ENCODE measurements at places on chromosomes 2 and 18.

DNA sequence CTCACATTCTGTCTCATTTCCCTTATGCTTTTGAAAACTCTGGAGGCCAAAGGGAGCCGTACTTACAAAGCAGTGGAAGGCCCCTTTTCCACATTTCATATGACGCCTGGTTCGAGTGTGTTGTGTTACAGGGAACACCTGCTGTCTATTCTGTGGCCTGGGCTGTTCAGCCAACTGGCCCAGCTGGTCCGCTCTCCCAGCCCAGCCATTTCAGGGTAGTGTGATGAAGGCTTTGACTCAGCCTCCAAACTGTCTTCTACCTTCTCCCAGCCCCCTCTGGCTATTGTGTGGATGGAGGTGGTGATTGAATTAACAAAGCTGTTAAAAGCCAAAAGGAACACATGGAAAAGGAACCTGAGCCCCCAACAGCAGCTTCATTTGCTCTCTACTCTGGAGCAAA is 233.8 kb downstream of the ICOS start:
- no peak for DNase-seq

GRCh38 chr18:30039201-30039600 is 1003.3 kb downstream of the DSC3 start:
- no peak for DNase-seq

- no peak for DNase-seq
Observed at GRCh38 chr2:74100254-74101216, 47.2 kb downstream of the BOLA3 start.

DNA sequence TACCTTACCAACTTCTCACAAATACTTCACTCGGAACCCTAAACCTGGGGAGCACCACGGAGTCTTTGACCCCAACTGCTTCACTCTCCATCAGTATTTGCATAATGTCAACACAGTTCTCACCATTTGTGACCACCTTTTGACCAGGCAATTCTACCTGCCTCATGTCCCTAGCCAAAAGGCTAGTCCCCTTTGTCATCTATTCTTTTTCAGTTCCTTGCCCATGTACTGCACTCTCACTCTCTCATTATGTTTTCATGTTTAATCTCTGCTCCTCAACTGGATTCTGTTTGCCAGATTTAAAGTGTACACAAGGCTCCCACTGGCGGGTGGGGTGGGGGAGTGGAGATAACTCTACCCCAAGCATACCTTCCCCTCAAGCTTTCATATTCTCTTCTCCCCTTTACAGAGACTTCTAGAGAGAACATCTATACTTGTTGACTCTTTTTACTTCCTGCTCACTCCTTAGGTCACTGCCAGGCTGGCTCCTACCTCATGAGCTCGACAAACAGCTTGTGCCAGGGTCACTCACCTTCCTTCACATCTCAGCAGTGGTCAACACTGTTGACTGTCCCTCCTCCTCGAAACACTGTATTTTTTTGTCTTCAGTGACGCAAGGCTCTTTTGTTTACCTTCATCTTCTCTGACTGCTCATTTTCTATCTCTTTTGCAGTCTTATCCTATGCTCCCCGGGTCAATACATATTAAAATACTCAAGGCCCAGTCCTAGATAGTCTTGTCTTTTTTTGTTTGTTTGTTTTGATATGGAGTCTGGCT is 88.7 kb upstream of the MAP4K3 start:
- no peak for DNase-seq

- no peak for DNase-seq
Observed at GRCh38 chr2:46230115-46230571, 67.1 kb upstream of the EPAS1 start.

- DNase-seq = no peak
Observed at GRCh38 chr2:160365716-160366367, 127.8 kb downstream of the RBMS1 start.

DNA sequence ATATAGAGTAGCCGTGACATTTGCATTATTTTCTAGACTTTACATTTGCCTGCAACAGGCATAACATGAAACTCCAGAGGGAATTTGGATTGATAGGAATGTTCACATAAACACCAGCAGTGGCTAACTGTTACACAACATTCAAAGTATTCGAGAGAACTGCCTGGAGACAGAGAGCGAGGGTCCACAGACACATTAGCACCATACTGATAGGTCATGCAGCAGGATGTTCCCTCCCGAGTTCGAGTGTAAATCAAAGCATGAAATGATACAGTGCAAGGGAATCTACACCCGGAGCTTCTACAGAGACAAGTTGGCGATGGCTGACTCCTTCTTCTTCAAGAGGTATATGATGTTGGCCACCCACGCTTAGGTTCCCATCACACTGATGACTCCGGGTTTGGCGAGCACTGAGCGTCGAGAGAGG is 89.5 kb downstream of the COL6A3 start:
- DNase-seq = no peak

- DNase-seq = no peak
Observed at GRCh38 chr2:216849987-216850386, 9.9 kb downstream of the TNP1 start.

- no peak for DNase-seq
Observed at GRCh38 chr18:59564561-59564960, 132.7 kb downstream of the CCBE1 start.

GRCh38 chr18:23487738-23488570 is 15.4 kb upstream of the RMC1 start:
- DNase-seq = no peak

DNA sequence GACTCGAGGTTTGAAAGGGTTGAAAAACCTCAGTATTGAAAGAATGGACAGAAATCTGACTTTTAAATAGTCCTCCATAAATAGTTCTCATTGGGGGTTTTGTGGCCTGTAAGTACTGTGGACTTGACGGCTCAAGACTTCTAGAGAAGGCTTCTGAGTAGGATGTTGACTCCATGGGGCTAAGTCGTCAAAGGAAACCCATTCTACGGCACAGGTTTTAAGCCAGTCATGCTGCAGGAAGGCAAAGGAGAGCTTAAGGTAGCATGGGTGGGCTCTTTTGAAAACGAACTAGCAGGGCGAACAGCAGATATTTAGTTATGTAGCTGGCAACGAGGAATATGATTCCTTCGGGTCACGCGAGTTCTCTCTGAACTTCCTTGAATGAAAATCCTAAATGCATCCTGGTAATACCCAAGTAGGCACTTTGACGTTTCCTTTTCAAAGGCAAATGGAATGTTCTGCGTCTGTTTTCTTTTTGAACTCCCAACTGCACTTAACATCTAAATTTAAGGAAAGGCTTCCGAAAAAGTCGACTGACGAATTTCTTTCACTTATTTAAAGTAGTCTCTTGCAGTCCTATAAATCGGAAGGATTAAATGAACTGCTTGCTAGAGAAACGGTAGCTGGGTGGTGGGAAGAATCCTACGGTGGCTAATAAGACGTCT is 1.1 kb upstream of the NEDD4L start:
- DNase-seq = no peak

DNA sequence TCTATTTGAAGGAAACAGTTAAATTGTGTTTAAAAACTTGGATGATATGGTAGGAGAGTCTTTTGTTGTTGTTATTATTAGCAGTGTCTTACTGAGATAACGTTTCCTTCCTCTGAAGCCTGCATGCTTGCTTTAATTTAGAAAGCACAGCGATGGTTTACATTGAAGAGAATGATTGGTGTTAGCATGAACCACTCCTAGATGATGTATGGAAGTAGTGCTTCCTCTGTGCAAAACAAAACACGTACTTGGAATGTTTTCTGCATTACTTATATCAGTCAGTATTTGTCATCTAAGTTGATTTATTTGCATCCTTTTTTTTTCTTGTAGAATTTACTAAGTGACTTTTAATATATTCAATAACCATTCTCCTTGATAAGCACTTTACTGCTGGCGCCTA is 89.0 kb downstream of the UGGT1 start:
- DNase-seq = no peak

- DNase-seq = no peak
Observed at GRCh38 chr18:8260827-8261226, 348.4 kb upstream of the RAB12 start.

GRCh38 chr18:61414086-61414485 is 80.9 kb downstream of the CDH20 start:
- no peak for DNase-seq

GRCh38 chr2:37819186-37819585 is 105.9 kb upstream of the RMDN2 start:
- no peak for DNase-seq

GRCh38 chr2:140747665-140748064 is 1383.2 kb downstream of the LRP1B start:
- no peak for DNase-seq

DNA sequence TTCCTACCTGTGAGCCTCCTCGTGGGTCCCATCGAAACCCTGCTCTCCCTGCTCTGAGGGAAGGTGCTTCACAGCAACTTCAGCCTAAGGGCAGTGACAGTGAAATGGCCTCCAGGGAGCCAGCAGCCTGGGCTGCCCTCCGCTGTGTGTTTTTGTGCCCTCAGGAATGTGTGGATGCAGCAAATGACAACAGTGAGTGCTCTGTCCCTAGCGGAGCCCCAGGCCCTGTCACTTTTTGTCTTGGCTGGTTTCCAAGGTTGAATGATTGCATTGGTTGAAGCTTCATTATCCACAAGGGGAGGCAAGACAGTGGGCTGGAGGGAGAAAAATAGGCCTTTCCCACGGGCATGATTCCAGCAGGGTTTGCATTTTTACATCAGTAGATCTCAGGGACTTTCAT is 42.9 kb downstream of the STON1 start:
- DNase-seq = no peak

DNA sequence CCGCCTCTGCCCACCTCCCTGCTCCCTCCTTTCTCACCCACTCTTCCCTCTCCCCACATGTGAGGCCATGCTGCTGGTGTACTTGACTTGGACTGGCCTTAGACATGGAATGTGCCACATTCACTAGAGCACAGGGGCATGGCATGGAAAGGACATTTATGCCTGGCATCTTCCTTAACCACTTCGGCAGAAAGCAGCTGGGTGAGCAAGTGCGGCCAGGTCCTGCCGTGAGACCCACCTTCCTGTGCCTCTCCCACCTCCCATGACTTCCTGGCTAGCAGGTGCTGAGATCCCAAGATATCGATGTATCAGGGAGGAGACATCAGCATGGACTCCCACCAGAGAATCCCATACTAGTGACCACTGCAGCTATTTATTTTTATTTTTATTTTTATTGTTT is 13.0 kb downstream of the GPR55 start:
- no peak for DNase-seq

GRCh38 chr18:48944634-48945033 is 6.1 kb downstream of the SMAD7 start:
- no peak for DNase-seq

GRCh38 chr2:216810399-216811160 is 49.3 kb downstream of the TNP1 start:
- no peak for DNase-seq

- no peak for DNase-seq
Observed at GRCh38 chr2:202408546-202409140, 32.5 kb downstream of the BMPR2 start.

DNA sequence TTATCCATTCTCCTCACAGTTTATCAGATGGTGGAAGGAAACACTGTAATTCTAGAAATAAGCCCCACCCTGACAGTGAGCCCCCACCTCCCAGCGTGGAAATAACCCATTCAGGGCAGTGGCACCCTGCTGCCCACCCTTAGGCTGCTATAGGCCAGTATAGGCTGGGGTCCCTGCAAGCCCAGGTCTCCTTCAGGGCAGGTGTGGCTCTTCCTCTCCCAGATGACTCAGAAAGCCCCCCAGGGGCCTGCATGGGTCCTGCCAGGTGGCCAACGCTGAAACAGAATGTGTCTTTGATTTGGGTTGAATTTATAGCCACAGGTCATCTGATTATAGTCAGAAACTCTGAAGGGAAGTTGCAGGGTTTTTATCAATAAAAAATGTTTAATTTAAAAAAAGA is 136.4 kb downstream of the SH3RF3 start:
- DNase-seq = no peak

DNA sequence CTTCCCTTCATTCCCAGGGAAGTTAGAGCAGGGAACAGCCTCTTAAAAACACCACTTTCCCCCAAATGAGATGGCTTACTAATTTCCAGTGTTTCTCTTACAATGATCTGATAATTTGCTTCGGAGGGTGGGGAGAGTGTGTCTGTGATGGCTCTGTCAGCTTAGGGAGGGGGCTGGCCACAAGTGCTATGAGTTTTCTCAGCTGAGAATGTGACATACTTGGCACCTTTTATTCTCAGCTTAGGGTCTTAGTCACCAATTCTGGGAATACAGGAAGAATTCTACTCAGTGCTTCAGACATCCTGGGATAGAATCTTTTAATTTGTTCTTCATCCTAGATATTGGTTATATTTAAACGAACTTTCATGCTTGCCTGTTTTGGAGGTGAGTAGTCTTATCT is 64.4 kb downstream of the AOX1 start:
- DNase-seq = no peak

DNA sequence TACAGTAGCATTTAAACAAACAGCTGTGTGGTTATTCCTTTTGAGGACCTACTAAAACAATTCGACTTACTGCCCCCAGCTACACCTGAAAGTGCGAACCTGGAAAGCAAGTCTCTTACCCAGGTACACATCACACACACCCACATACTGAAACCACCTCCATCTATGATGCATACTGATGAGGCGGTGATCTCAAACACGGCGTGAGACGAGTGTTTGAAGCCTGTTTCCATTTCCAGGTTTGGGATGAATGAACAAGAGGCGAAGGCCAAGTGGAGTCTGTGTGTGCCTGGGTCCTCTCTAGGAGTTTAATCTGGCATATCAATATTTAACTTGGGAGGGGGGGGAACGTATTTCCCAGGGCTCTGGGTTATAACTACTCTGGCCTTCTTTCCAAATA is 1.6 kb downstream of the TMEM185B start:
- DNase-seq = no peak

DNA sequence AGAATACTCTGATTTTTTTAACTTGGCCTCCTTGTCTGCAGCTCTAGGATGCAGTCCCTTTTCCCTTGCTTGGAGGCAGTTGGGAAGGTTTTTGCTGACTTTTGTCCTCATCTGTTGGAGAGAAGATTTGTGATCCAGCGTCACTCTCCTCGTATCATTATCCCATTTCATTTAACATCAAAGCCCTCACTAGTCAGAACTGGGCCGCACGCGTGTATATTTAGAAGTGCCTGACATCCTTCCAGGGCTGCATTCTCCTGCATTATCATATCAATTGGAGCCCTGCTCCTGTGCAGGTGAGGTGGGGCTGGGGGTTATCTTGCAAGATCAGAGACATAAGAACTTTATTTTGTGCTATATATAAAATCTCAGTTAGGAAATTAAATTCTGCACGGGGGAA is 435.1 kb upstream of the HS6ST1 start:
- no peak for DNase-seq
